ENCODE measurements at places on chromosomes 12 and 14. TPM values are rescaled to one million over a fixed set of nuclear protein-coding genes. Genes with fewer than 3 reads are reported as not detected.

- peak; percentile 50 for DNase-seq
These were observed 31.4 kb upstream of the C12orf76 start for GRCh38 chr12:110079477-110080400.

- no peak for DNase-seq
These were observed 12.6 kb downstream of the EFCAB11 start for GRCh38 chr14:89941830-89942377.

DNA sequence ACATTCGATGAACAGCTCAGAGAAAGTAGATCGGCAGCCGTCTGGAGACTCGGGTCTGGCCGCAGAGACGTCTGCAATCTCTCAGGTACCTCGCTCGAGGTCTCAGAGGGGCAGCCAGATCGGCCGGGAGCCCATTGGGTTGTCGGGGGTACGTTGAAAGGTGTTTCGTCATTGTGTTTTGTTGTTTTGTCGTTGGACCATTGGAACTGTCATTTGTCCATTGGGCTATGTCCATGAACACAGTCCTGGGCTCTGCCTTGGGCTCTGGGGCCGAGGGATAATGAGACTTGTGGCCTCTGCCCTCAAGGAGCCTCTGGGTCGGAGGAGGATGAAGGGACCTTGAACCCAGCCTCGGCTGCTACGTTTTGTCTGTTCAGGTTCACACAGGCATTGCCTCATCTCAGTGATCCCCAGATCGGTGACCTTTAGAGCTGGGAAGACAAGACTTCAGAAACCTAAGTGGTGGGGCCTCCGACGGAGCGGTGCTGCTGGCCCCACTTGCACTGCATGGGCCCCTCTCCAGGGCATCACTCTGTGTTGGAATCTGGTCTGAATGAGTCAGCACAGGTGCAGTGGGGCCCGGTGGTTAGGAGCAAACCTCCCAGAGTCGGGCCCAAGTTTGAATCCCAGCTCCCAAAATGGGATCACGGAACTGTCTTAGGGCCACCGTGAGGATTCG, 23.6 kb upstream of the MLXIP start:
- no peak for DNase-seq

DNA sequence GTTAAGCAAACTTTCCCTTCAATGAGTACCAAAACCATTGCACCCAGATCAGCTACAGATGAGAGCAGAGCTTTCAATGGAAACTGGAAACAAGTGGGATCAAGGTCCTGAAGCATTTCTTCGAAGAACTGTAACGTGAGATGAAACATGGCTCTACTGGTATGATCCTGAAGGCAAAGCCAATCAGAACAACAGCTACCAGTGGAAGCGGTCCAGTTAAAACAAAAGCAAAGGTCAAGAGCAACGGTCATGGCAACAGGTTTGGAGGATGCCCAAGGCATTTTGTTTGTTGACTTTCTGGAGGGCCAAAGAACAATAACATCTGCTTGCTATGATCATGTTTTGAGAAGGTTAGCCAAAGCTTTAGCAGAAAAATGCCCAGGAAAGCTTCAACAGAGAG, 137.9 kb upstream of the CPSF6 start:
- peak; percentile 27 for DNase-seq

GRCh38 chr14:93135399-93135798, 19.7 kb upstream of the ITPK1 start:
- no peak for DNase-seq

GRCh38 chr14:101350691-101351090, 210.6 kb upstream of the DIO3 start:
- DNase-seq: no peak

GRCh38 chr12:52628111-52628507, 9.8 kb upstream of the KRT73 start:
- DNase-seq: no peak

DNA sequence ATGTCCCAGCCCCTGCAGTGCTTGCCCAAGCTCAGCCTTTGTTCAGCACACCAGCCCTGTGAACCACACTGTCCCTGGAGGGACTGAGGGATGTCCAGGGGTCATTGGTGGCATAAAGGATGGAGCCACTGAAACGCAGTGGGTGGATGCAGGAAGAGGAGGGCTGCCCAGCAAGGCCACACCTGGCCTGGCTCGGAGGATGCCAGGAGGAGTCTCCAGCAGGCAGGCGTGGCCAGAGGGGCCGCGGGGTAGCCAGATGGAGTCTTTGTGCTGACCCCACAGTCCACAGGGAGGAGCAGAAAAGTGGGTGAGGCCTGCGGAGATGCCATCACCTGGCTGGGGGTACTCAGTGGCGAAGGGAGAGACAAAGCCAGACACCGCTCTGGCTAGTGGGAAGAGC, 108.5 kb upstream of the C14orf180 start:
- DNase-seq: no peak

- no peak for DNase-seq
These were observed 47.8 kb downstream of the MYRFL start for GRCh38 chr12:69872804-69873203.

Gene CIT
- total RNA-seq: 11.2 TPM

Gene FAM186B
- 0.63 TPM for total RNA-seq

Data from mucosa of descending colon (tissue), 3 donors.